Right kidney (tissue), 9 donors: ENCODE measurements at places on chromosomes 3 and 15.

- DNase-seq = no peak
Observed at GRCh38 chr15:90868261-90868689, at the start of gene FURIN. Gene FURIN, plus strand, starts transcription at chr15:90868588. Its CDS starts 7,153 bp downstream, at chr15:90875741.

- DNase-seq = no peak
Observed at GRCh38 chr3:49727154-49727923, 3.6 kb upstream of the GMPPB start.

DNA sequence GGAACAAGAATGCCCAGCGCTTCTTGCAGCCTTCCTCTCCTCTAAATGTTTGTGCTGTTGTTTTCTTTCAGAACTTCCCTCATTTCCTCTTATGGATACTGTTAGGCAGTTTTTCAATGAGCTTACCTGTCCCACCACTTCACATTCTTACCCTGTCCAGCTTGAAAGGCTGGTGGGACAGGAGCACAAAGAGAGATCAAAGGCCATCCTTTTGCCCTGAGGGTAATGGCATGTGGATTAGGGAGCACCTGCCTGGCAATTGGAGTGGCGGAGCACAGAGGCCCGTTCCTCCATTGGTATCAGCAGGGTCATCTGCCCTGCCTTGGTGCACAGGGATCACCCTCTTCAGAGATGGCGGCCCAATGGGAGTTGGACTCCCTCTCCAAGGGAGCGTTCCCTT, 170.1 kb upstream of the UBE3A start:
- DNase-seq = no peak

- DNase-seq = no peak
Observed at GRCh38 chr3:12178091-12178820, 19.5 kb upstream of the TIMP4 start.
